Endothelial cell of umbilical vein (primary cell): ENCODE measurements at places on chromosomes 3 and 15. TPM values are rescaled to one million over a fixed set of nuclear protein-coding genes. Genes with fewer than 3 reads are reported as not detected.

Gene RAF1
- total RNA-seq = 73.8 and 86.1 TPM in 2 replicates

Gene CLDN1
- total RNA-seq = 0.27 and 0.32 TPM in 2 replicates

Gene MESP2
- 0.42 TPM in 1 of 2 replicates, not detected in the other for total RNA-seq

Gene SLCO2A1
- 1.4 and 2.7 TPM in 2 replicates for total RNA-seq

Gene CLRN1
- not detected in 2 replicates for total RNA-seq

Gene TRIM59
- 32.5 and 33.0 TPM in 2 replicates for total RNA-seq

Gene AP3B2
- not detected in 2 replicates for total RNA-seq

Gene GOLGA6L4
- total RNA-seq = 5.3 and 7.5 TPM in 2 replicates

Gene RARB
- total RNA-seq = 19.3 and 23.4 TPM in 2 replicates

Gene DLL4
- 55.2 and 75.8 TPM in 2 replicates for total RNA-seq

Gene GRAMD2A
- total RNA-seq = 0.23 and 0.29 TPM in 2 replicates

Gene ARID3B
- 9.5 and 10.0 TPM in 2 replicates for total RNA-seq

Gene PHC3
- total RNA-seq = 34.4 and 45.8 TPM in 2 replicates

Gene C2CD4A
- 0.46 and 1.1 TPM in 2 replicates for total RNA-seq

Gene SLC24A5
- not detected in 2 replicates for total RNA-seq

Gene TM4SF1
- total RNA-seq = 559 and 619 TPM in 2 replicates

Gene CDHR4
- not detected in 2 replicates for total RNA-seq

Gene VGLL3
- total RNA-seq = 4.2 and 6.0 TPM in 2 replicates

Gene HDAC11
- 8.3 and 8.8 TPM in 2 replicates for total RNA-seq
